ENCODE measurements at places on chromosomes 7 and 10.

DNA sequence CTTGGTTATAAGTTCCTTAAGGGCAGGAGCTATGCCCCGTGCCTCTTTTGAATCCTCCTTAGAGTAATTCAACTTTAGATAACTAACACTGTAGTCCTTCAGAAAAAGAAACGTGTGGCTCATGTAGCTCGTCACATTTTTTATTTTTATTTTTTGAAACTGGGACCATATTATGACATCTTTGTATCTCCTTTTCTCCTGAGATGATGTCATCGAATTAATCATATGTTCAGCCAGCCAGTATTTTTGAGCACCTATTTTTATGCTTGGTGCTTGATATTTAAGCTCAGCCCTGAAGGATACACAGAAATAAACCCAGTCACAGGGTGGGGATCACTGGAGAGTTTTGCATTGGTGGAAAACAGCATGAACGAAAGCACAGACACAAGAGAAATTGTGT is 22.6 kb upstream of the CELF2 start:
- DNase-seq: no peak

GRCh38 chr10:33115738-33116719 is 158.0 kb upstream of the ITGB1 start:
- DNase-seq: no peak

DNA sequence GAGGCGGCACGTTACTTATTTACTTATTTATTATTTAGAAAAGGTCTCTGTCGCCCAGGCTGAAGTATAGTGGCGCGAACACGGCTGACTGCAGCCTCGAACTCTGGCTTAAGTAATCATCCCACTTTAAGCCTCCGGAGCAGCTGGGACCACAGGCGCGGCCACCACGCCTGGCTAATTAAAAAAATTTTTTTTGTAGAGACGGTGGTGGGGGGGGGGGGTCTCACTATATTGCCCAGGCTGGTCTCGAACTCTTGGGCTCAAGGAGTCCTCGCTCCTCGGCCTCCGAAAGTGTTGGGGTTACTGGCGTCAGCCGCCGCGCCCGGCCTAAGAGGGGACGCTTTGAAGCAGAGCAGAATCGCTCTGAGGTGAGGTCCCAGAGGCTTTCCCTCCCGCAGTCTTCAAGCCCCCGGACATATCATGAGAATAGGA is 675 bp upstream of the FRAT2 start:
- no peak for DNase-seq

GRCh38 chr7:158740013-158740656 is 35.5 kb upstream of the NCAPG2 start:
- DNase-seq: no peak

DNA sequence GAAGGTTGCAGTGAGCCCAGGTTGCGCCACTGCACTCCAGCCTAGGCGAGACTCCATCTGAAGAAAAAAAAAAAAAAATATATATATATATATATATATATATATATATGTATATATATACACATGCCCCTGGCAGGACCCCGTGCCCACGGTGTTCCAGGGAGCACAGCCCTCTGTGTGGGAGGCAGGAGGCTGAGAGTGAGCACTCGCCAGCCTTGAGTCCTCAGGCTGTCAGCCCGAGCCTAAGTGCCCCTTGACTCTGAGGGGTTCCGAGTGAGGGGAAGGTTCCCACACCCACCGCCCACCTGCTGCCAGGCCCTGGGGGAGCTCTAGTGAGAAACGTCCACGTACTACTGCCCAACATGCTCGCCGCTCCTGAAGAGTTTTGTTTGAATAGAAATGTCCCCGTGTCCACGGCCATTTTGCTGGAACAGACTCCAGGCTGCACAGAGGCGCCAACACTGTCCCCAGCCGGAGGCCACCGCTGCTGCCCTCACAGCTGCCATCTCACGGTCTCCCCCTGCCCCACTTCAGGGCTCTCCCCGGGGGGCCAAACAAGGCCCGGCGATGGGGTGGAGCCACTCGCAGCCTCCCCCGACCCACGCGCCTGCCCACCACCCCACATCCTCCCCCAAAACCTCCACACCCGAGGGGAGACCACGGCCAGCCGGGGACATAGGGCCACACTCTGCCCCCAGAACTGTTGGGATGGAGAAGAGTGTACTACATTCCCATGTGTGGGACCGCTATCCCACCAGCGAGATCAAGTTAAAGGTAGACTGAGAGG is 62.8 kb upstream of the EBF3 start:
- no peak for DNase-seq

All from GOT3 (cell line).